ENCODE measurements at places on chromosomes 4 and X. TPM values are rescaled to one million over a fixed set of nuclear protein-coding genes. Genes with fewer than 3 reads are reported as not detected.

Gene GLOD5
- total RNA-seq = not detected

Gene GAGE12H
- total RNA-seq = not detected

Gene TMEM47
- 80.2 TPM for total RNA-seq

Gene DKK2
- not detected for total RNA-seq

Gene LEF1
- total RNA-seq = 49.7 TPM

DNA sequence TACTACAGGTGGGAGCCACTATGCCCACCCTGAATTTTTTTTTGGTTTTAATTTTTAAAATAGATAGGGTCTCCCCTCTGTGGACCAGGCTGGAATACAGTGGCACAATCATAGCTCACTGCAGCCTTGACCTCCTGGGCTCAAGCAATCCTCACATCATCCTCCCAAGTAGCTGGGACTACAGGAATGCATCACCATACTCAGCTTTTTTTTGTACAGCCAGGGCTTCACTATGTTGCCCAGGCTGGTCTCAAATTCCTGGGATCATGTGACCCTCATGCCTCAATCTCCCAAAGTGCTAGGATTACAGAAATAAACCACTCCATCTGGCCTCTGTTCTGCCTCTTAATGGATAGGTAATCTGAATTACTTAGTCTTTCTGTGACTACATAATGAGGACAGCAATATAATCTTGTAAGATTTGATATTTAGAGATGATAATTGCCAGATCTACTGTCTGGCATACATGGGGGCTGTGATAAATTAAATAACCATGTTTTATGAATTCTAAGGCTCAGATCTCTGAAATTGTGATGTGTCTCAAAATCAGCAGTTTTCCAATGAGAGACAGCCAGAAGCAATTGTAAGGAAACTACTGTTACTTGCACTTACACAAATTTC is 26.7 kb downstream of the PDS5A start:
- DNase-seq = no peak

DNA sequence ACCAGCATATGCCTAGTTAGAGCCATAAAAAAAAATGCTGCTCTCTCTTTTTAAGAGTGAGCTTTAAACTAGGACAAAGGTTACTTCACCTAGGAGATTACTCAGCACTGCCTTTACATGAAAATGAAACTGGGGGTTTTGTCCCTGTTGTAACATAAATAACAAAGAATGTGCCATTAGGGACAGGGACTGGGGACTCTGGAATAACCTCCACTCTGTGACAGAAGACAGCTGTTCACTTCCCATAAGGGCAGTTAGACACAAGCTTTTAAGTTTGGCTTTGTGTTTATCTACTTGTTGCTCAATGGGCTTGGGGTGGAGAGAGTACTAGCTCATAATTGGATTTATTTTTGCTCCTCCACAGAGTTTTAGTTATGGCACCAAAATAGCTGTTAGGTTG is 11.9 kb downstream of the ENPEP start:
- no peak for DNase-seq

DNA sequence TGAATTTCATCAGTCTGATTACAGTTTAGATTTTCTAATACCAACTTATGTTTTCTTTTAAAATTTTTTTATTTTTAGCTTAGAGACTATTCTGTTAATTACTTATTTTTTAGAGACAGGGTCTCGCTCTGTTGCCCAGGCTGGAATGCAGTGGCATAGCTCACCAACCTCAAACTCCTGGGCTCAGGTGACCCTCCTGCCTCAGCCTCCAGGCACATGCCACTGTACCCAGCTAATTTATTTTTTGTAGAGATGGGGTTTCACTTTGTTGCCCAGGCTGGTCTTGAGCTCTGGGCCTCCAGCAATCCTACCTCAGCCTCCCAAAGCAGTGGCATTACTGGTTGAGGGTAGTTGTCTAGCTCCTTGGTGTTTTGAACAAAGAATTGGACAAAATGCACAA is 102.0 kb downstream of the KLHL8 start:
- DNase-seq = no peak

DNA sequence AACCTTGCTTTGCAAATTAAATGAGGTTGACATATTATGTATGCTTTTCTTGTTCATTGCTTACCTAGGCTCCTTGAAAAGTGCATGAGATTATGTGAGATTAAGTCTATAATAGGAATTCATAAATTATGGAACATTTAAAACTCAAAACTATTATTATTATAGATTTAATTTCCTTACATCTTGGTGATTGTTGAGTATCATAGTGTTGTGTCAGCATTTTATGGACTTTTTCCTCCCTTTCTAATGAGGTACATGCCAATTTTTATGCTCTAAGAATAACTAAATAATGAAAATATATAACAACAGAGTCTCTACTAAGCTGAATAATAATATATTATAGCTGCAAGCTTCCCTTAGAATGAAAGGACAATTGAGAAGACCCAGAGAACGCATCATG is 848.8 kb upstream of the AADAT start:
- DNase-seq = no peak

- DNase-seq = no peak
Measured at GRCh38 chrX:140848800-140849199, 139.2 kb downstream of the LINC00632 start.

GRCh38 chr4:88439161-88439760 is 17.7 kb upstream of the HERC5 start:
- DNase-seq = no peak

- peak; percentile 76 for DNase-seq
Measured at GRCh38 chrX:133415276-133416105, at the start of gene GPC4. Gene GPC4, minus strand, starts transcription at chrX:133415489. Its CDS starts 524 bp downstream, at chrX:133414965.
